H1 (cell line): ENCODE measurements at places on chromosomes 5 and 9. TPM values are rescaled to one million over a fixed set of nuclear protein-coding genes. Genes with fewer than 3 reads are reported as not detected.

DNA sequence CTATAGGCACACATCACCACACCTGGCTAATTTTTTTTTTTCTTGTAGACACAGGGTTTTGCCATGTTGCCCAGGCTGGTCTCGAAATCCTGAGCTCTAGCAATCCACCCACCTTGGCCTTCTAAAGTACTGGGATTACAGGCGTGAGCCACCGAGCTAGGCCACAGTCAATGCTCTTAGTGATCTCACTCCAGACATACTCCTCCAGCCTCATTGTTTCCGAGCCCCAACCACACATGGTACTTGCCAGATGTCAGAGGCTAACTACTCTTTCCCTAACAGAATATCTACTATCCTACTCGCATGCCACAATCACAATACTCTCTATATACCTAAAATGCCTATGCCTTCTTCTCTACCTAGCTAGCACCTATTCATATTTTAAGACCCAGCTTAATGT is 17.1 kb downstream of the SUSD1 start:
- DNase-seq = no peak

Gene TMEFF1
- 13.5 and 14.4 TPM in 2 replicates for polyA plus RNA-seq

DNA sequence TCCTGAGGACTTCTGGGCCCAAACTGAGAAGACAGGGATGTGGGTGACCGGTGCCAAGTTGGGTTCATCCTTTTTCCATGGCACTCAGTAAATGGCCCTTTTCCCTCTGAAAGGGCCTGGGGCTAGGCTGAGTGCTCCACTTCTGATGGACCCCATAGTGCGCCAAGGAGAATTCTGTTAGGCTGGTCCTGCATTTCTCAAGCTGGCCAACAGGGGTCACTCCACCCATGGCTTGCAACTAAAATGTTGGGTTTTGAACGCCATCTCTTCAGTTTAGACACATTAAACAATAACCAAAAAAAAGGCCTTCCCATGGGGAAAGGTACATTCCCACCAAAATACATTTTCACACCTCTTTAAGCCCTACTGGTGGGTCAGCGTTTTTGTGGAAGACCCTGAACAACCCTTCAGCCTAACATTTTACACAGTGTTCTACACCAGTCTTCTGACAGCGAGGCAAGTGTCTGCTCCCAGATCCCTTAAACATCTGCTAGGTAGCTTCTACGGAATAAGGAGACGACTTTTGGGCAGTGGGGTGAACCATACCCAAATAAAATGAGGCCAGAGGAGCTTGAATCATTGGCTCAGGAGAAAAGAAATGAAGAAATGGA is 27.3 kb downstream of the CNTFR start:
- DNase-seq = peak; percentile 87

- no peak for DNase-seq
These were observed 156.8 kb upstream of the TBC1D2 start for GRCh38 chr9:98412101-98412842.

DNA sequence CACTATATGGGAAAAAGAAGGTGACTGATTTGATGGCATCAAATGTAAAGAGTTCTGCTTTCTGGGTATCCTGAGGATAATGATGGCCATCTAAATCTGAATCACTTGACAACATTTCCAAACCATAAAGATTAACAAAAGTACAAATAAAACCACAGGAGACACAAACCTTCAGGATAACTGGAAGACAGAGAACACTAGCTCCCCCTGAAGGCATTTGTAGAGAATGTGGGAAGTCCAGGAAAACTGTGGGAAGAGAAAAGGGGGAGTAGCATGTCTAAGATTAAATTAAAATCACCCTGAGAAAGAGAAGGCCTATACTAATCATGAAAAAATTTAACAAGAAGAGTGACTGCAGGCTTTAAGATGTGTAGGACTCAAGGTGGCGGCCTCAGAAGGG is 116.2 kb downstream of the PRELID2 start:
- no peak for DNase-seq

Gene MAP3K1
- polyA plus RNA-seq = 1.7 and 3.9 TPM in 2 replicates

GRCh38 chr5:126912616-126913200 is 117.7 kb downstream of the MARCHF3 start:
- DNase-seq = no peak

- no peak for DNase-seq
These were observed 108.9 kb upstream of the LHFPL2 start for GRCh38 chr5:78757269-78758053.

GRCh38 chr9:99828054-99828416 is 6.3 kb downstream of the NR4A3 start:
- DNase-seq = no peak

Gene HNRNPK
- polyA plus RNA-seq = 414 and 560 TPM in 2 replicates

DNA sequence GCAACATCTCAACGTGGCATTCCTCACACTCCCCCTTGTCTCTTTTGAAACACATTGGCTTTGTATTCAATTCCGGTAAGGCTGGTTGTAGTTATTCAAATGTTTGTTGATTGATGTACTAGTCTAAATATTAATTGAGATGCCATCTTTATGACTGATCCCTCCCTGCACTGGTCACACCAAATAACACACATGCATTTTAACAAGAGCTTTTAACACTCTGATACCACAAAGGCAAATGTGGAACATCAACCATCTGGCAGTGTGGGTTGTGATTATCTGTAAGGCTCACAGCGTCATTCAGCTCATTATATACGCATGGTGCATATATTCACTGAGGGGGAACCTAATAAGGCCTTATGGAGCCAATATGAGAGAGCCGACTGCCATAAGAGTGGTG is 305.0 kb downstream of the TENT4A start:
- no peak for DNase-seq

DNA sequence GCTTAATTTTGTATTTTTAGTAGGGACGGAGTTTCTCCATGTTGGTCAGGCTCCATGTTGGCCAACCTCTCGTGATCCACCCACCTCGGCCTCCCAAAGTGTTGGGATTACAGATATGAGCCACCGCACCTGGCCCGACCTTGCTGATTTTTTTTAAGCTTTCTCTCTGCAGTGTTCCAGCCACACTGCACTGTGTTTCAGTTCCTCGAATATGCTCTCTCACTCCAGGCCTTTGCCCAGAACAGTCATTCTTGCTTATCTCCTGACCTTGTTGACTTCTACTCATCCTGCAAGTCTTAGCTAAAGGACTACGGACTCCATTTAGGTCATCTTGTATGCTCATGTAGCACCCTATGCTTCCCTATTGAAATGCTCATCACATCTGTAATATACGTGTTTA is 3.3 kb downstream of the SNAPC3 start:
- no peak for DNase-seq

- DNase-seq = no peak
These were observed 129.1 kb upstream of the VCAN start for GRCh38 chr5:83342465-83342864.

DNA sequence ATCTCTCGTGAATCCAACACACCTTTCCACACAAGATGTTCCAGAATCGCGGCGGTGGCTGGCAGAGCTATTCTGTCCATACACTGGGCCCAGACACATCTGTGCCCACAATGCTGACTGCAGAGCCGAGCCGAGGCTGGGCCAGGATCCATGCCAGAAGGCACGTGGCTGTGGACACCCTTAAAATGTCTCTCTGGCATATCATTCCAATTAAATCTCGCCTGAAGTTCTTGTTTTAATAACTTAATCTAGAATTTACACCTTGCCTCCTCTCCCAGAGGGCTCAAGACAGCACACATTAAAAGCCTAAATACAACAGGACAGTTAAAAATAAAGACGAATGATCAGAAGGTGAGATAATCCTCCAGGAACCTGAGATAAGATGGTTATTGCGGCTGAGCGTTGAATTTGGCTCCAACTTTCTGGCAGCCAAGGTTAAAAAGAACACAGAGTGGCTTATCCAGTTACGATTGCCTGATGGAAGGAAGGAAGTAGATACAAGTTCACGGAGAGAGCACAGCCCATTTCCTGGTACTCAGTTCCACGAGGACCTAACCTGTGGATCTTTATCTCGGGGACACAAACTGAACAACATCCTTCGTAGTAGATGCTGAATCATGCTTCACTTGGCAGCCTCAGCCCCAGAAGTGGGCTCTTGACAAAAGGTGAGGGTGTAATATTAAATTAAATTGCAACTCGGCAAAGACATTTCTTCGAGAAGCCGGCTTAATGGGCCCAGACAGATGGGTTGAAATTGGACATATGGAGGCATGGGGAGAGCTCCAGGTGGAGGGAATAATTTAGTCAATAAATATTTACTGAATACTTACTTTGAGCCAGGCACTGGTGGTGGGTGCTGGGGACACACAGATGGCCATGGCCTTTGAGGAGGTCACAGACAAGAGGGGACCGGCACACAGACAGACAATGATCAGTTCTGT is 86.0 kb upstream of the TBC1D2 start:
- no peak for DNase-seq

DNA sequence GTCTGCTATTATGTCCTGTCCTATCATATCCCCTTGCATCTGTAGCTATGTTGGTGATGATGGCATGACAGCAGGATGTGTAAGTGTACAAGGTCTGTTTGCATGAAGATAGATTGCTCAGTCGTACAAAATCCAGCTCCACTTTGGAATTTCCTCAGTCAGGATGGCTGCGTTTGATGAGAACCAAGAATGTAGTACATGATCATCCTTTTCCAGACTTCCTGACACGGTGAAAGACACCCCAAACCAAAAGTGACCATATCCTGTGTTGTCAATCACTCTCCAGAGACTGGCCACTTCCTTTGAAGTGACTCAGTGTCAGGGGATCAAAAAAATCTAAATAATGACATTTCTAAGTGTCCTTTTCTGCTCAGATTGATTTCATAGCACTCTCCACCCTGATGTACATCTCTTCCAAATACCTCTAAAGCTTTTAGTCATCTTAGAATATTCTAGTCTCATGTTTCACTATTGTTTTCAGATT is 213.4 kb downstream of the PLK2 start:
- no peak for DNase-seq

DNA sequence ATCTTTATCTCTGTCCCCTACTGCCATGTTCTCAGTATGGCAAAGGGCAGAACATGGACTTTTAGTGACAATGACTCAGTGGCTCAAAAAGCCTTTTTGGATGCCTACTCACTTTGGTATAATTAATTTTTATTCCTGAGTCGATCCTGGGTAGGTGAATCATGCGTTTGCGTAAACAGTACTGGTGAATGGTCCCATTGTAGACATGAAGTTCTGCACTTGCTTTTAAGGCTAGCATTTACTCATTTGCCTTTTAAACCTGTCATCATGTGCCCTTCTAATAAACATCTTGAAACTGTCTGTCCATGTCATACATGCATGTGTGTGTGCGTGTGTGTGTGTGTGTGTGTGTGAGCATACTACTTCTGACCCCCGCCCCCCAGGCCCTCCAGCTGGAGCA is 223.0 kb downstream of the AUH start:
- no peak for DNase-seq

- DNase-seq = no peak
These were observed 112.3 kb upstream of the CXCL14 start for GRCh38 chr5:135691044-135691443.

GRCh38 chr9:115198001-115198400 is 80.0 kb upstream of the TNC start:
- DNase-seq = no peak

GRCh38 chr9:115158661-115159481 is 40.9 kb upstream of the TNC start:
- DNase-seq = no peak

DNA sequence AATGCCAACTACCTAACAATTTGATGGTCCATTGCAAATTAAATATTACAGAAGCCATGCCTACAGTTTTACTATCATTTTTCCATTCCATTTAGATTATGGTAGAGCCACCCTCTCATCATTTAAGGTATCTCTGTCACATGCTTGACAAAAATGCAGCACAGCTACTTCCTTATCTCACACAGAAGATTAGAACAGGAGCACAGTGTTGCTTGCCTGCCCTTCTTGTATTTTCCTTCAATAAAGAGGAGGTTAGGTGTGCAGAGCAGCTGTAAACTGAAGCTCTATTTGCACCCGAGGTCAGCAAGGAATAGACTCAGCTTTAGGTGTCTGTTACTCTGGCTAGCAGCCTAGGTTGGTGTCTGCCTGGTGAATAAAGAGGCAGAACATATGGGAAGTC is 51.5 kb upstream of the ATP10B start:
- no peak for DNase-seq

DNA sequence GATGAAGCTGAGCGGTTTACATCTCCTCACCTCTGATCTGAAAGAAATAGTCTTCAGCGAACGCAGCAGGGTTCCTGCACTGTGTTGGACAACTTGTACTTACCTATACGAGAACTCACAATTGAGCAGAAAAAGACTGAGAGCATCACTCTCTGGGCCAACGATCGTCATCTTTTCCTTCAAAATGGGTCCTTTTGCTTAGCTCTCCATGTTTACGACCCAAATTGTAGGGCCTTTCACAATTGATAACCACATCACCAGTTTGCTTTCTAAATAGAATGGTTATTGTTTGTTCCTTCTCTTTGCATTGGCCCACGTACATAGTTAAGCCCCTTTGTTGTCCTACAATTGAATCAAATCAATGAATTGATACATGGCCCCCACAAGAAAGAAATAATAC is 110.0 kb upstream of the DMRT1 start:
- DNase-seq = no peak

DNA sequence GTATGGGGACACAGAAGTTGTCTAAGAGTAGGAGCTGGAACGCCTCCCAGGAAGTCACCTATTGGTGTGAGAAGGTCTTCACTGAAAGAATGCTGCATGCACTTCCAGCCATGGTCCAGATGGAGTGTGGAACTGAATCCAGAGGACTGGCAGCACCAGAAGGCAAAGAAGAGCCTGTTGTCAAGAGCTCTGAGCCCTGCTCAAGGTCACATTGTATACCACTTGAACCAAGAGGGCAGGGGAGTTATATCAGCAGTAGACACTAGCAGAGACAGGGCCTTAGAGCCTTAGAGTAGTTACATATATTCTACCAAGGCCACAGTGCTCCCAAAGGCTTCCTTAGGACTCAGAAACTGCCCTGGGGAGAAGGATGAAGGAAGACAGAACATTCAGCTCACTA is 130.8 kb upstream of the POC5 start:
- no peak for DNase-seq

- DNase-seq = no peak
These were observed 56.3 kb downstream of the TSSK1B start for GRCh38 chr5:113378514-113378913.

DNA sequence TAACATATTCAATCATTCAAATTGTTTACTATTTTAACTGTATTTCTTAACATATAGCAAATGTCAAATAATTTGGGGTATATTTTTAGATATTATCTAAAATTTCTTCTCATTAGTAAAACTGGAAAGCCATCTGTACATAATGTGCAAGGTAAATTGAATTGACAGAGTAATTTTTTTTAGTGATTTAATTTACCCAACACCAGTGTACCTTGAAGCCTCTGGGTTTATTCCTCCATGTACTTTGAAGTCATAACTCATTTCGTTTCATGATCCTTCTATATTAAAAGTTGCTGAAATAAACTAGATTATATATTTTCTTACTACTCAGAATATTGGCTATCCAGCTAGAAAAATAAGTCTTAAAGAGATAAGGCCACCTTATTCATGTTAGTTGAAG is 674.9 kb downstream of the PRR16 start:
- no peak for DNase-seq

- DNase-seq = no peak
These were observed 21.2 kb upstream of the LOX start for GRCh38 chr5:122099060-122099790.
